ENCODE measurements at places on chromosomes 4 and X.

DNA sequence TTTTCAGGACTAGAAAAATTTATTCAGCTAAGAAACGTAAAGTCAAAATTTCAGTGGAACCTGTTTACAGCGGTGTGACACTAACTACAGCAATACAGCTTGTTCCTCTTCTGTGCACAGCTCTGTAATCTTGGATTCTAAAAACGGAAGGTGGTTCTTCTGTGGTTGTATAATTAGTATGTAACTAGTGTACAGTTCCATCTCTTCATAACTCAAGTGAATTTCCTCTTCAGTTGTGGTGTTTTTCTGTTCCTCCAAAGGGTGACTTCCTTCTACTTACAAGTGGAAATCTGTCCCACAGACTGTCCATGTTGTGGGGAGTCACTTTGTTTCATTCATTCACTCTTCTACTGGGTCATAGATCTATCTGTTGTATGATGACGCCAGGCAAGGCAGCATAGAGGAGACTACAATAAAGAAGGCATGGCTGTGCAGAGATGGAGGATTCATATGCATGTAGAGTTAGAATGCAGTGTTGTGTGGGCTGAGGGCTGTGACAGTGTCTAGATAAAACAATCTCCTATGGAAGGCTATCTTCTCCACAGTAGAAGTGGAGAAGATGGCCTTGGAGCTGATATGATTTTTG lies 5.4 kb downstream of the DAPP1 start:
- DNase-seq = no peak

DNA sequence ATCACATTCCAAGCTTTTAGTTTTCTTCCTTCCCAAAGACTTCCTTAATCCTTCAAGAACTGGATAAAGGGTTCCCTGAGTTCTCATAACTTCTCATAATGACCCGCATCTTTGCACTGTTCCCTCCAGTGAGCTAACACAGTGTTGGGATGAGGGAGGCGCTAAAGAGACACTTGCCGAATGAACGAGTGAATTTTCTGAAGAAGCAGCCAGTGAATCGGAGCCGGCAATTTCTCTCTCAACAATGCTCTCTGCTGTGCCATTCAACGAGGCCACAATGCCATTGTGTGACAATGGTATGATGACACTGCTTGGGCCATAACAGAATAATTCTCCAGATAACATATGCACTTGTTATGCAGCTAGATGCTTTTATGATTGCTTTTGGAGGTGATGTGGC lies 51.4 kb upstream of the ZFP42 start:
- no peak for DNase-seq

DNA sequence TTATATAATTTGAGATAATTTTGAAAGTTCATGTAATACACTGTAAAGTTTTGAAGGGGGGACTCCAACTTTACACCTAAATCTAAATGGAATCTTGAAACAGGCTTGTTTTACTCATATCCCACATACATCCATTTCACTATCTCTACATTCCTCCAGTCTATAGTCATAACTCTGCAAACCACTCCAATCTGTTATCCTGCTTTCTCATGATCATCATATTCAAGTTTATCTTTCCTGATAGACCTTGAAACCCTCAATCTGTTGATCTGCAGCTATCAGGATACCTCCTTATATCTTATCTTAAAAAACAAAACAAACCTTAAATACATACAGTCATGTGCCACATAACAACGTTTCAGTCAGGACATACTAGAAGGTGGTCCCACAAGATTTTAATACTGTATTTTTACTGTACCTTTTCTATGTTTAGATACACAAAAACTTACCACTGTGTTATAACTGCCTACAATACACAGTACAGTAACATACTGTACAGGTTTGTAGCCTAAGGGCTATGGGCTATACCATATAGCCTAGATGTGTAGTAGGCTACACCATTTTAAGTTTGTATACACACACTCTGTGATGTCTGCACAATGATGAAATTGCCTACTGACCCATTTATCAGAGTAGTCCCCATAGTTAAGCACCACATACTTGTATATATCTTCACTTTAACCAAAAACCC lies 14.0 kb downstream of the CHIC2 start:
- no peak for DNase-seq

GRCh38 chr4:88672987-88673386 lies 24.6 kb downstream of the NAP1L5 start:
- no peak for DNase-seq

- no peak for DNase-seq
Observed at GRCh38 chrX:39247536-39247935, 446.3 kb downstream of the MID1IP1 start.

DNA sequence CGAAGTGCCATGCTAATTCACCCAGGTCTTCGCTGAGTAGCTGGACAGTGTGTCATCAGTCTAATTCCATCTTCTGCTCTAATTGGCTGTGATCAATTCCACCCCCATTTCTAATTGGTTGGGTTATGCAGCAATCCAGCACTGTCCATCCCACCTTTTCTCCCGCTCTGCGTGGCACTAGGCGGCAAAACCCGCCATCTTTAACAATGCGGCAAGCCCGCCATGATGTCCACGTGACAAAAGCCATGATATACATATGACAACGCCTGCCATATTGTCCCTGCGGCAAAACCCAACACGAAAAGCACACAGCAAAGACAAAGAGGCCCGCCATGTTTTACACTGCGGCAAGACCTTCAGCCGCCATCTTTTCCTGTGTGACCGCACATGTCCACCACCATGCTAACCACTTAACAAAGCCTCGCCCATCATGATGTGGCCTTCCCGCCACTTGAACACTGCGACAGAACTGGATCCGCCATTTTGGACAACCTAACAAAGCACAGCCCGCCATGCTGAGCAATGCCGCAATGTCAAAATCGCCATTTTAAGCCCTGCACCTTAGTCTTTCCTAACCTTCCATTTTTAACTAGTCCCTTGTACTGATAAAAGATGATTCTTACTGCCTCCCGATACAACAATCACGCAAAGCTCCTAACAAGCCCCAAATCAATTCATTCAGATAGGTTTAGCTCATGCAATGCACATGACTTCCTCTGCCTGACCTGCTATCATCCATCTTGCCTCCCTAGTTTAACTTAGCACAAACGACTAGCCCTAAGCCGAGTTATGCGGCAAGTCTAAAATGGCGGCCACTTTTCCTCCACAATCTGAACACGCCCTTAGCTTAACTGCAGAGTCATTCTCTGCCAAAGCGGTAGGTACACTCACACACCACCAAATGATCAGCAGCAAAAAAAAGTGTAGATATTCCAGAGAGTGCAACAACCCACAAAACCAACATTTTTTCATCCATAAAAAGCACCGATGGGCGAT lies 288.3 kb downstream of the CHIC1 start:
- no peak for DNase-seq

DNA sequence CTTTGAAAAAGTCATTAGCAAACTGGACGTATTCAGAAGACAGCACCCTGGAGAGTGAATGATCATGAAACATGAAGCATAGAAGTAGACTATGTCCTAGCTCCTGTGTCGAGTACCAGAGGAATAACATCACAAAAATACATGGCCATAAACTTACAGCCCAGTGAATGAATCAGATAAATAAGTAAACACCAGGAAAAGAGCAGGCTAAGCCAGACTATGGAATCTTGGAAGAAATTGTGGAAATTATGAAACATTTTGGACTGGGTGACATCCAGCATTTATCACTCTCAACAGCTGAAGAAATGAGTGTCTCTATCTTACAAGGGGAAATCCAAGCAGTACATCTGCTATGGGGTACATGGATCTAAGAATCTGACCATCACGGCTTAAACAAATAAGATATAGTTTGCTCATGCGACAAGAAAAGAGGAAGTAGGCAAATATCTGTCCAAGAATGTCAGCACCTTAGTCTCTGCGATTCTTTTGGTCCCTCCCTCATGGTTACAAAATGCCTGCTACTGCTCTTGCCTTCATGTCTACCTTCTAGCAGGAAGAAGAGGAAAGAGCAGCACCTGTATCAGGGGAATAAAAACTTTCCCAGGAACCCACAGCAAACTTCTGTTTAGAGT lies 481.5 kb downstream of the BCOR start:
- DNase-seq = no peak

GRCh38 chrX:56281789-56282188 lies 49.6 kb downstream of the KLF8 start:
- DNase-seq = no peak

DNA sequence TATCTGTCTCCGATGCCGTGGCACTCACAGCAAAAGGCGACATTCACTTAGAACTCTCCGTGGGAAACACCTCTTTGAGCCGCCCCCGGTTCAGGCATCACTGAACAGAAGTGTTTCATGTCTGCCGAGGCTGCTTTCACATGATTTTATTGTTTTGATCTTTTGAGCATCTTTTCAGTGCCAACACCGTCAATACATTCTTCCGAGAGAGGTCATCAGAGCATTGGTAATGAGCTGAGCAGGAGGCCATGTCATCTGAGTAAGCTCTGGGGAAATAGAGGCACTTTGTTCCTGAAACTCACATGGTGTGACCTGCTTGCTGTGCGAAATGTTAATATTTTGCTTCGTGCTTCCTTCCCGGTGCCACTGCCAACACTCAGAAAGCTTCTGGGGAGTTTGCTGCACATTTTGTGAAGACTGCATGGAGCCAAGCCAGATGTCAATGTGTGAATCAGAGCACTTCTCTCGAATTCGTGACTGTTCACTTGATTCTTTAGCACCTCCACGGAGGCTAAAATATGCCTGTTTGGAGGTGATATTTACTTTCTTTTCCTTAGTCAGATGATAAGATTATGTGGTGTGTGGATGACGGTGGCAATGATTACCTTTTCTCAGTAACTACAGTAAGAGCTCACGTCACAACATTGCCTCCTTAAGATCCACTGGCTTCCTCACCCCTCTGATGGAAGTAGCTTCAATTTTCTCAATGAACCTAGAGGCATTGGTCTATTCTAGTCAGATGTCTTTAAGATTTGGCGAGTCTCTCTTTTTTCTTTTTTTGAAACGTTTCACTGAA lies 222.3 kb upstream of the HS3ST1 start:
- no peak for DNase-seq

DNA sequence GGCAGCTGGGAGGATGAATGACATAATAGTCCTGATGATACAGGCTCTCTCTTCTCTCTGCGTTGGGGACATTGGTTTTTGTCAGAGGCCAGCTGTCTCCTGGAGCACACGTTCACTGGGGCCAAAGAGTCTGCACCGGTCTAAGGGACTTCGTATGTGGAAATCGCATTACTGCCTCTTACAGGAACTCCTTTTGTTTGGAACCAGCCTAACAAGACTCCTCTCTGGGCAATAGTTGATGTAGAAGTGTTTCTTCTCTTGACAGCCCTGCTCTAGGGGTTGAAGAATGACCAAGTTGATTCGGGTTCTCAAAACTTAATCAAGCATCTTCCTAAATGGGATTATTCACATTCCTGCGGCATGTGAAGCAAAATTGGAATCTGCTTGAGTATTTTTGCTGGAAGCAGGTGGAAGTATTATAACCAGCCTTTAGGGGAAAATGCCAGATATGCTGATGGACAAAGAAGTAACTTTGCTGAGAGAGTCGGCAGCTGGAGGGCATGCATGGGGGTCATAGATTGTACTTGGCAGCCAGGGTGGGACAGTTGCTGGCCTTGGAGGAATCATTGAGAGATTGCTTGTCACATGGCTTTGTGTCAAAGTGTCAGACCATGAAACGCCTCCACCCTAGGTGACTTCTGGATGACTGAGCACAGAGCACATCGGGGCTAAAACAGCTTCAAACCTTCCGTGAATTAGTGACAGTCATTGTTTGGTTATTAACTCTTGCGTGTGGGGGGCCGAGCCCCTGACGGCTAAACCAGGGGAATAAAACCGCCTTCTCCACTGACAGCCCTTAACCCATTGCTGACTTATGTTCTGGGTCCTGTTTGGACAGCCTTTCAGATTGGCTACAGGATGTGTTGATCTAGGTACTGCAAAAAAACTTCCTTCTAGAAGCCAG lies 34.4 kb upstream of the SLC34A2 start:
- no peak for DNase-seq

DNA sequence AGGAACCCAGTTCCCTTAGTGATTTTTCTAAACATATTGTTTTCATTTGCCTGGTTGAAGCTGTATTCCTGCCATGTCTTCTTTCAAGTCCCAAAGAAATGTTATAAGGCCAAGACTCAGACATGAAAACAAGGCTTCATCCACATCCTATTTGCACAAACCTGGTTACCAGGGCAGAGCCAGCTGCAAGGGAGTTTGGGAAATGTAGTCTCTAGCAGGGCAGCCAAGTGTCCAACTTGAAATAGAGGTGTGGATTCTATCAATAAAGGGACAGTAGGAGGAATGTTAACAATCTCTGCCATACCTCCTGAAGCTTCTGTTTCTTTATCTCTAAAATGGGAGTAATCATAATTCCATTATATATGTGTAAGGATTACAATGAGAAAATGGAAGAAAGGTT lies 56.6 kb downstream of the INTS12 start:
- DNase-seq = no peak

- DNase-seq = no peak
Observed at GRCh38 chr4:175412161-175412560, 399.9 kb downstream of the GPM6A start.

GRCh38 chr4:107837317-107837716 lies 12.6 kb downstream of the SGMS2 start:
- no peak for DNase-seq

GRCh38 chrX:1380672-1381233 lies 11.2 kb downstream of the SLC25A6 start:
- DNase-seq = no peak

- DNase-seq = no peak
Observed at GRCh38 chrX:22699581-22700091, 300.1 kb upstream of the DDX53 start.

GRCh38 chrX:68870357-68870756 lies 41.5 kb downstream of the EFNB1 start:
- no peak for DNase-seq

DNA sequence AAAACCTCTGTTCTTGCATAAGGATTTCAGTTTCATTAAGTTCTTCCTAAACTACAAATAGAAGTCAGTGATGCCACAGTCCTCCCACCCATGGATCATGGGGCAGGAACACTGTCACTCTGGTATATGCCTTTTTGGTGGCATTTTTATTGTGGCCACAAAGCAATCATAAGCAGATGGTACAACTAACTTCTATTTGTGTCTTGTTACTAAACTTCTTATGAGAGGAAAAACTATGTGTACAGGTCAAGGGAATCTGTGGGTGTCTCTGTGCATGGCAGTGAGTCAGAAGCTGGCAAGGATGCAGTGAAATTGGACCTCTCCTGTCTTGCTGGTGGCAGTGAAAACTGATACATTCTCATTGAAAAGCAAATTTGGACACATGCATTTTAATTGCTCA lies 245.0 kb upstream of the GPC4 start:
- no peak for DNase-seq

- no peak for DNase-seq
Observed at GRCh38 chr4:35238793-35239192, 1005.5 kb downstream of the ARAP2 start.

GRCh38 chr4:184860018-184860779 lies 34.4 kb upstream of the ACSL1 start:
- DNase-seq = no peak

GRCh38 chr4:174071595-174071994 lies 211.9 kb downstream of the FBXO8 start:
- no peak for DNase-seq

GRCh38 chr4:92270908-92271307 lies 32.9 kb upstream of the GRID2 start:
- DNase-seq = no peak

GRCh38 chr4:167084321-167084720 lies 150.0 kb downstream of the SPOCK3 start:
- no peak for DNase-seq

GRCh38 chrX:2694914-2695267 lies 3.8 kb downstream of the CD99 start:
- DNase-seq = no peak

Measured in stimulated activated CD8-positive, alpha-beta memory T cell treated with anti-CD3 and anti-CD28 coated beads, Interleukin-7, amount 100 ng/mL, for 24 hours (primary cell).